ENCODE measurements at places on chromosomes 12 and 14.

DNA sequence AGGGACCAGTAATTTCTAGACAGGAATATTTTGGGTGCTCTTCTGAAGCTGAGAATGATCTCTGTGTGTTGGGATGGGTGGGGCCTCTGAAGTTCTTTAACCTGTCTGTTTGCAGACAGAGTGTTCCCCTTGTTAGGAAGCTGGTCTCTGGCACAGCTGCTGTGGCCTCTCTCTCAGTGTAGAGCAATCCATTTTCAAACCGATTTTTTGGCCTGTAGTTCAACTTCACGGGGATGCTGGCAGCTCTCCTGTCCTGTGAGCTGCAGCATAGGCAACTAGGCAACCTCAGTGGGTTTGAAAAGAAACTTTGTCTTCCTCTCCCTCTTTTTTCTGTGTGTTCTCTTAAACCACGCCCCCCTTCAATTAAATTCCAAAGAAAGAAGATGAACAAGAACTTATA, 69.1 kb downstream of the SMOC1 start:
- DNase-seq = no peak

GRCh38 chr14:21852061-21852664, 178.5 kb upstream of the OR4E1 start:
- DNase-seq = peak; percentile 76

DNA sequence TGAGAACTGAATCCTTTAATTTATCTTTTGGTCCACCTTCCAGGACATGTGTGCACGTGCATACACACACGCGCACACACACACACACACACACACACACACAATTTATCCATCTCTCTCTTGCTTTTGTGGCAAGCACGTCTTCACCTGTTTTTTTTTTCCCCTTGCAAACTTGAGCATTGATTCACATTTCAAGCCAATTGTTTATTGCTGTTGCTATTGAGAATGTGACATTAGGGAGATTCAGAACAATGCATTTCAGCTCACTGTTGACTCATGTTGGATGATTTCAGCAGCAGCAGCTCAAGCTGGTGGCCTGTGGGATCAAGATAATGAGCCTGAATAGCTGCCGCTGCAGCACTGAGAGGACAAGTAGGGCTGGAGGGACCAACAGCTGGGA, 128.9 kb downstream of the SNAPC1 start:
- DNase-seq = peak; percentile 30

DNA sequence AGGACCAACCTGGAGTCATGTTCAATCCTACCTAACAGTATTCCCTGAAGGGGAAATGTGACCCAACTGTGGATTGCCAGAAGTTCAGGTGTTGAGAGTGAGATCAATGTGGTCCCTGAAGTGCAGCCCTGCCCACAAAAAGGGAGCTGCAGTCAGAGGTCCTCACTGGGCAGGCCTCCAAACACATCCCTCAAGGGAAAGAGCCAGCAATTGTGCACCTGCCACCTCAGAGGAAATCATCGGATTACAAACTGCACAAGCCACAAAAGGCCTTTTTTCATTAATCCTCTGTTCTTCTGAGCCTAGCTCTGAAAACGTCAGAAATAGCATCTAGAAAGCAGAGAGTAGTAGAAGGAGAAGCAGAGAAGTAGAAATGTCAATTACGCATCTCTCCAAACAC, 10.8 kb upstream of the MDM1 start:
- DNase-seq = no peak

- DNase-seq = no peak
Observed at GRCh38 chr14:64688031-64688430, 16.2 kb upstream of the PLEKHG3 start.

DNA sequence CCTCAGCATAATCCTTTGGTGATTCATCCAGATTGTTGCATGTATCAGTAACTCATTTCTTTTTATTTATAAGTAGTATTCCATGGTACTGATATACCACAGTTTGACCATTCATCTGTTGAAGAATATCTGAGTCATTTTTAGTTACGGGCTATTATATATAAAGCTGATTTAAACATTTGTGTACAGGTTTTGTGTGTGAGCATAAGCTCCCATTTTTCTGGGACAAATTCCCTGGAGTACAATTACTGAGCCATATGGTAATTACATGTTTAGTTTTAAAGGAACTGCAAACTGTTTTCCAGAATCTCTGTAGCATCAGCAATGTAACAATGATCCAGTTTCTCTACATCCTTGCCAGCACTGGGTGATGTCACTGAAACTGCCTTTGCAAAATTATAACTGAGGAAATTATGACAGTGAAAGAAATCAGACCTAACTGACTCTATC, 236.2 kb upstream of the KRR1 start:
- no peak for DNase-seq

GRCh38 chr14:106690333-106690891, 1164.0 kb downstream of the TMEM121 start:
- no peak for DNase-seq

DNA sequence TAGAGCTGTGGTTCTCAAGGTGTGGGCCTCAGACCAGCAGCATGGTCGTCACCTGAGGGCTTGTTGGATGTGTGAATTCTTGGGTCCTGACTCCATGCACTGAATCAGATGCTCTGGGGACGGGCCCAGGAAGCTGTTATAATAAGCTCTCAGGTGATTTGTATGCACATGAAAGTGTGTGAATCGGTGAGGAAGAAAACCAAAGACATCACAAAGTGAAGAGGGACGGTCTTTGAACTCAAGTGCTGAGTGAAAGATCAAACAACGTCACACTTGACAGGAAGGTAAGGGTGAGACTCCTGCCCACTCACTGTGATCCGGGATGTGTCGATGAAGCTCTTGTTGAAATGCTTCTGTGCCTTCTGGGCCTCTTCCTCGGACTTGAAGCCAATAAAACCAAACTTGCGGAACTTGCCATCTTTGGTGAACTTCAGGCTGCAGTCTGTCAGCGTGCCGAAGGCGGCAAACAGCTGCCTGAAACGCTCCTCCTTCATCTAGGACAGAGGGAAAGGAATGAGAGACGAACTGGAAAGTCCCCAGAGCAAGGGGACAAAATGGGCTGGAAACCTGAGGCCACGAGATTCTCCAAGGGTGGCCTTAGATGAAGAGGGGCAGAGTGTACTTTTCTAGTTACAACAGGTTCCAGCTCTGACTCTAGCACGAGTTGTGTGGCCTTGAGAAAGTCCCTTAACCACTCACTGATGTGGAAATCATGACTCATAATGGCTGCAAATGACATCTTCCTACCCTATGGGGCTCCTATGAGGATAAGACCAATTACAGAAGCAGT, 4.0 kb downstream of the RBM19 start:
- DNase-seq = no peak

GRCh38 chr12:81440001-81440400, 319.1 kb downstream of the PPFIA2 start:
- no peak for DNase-seq

DNA sequence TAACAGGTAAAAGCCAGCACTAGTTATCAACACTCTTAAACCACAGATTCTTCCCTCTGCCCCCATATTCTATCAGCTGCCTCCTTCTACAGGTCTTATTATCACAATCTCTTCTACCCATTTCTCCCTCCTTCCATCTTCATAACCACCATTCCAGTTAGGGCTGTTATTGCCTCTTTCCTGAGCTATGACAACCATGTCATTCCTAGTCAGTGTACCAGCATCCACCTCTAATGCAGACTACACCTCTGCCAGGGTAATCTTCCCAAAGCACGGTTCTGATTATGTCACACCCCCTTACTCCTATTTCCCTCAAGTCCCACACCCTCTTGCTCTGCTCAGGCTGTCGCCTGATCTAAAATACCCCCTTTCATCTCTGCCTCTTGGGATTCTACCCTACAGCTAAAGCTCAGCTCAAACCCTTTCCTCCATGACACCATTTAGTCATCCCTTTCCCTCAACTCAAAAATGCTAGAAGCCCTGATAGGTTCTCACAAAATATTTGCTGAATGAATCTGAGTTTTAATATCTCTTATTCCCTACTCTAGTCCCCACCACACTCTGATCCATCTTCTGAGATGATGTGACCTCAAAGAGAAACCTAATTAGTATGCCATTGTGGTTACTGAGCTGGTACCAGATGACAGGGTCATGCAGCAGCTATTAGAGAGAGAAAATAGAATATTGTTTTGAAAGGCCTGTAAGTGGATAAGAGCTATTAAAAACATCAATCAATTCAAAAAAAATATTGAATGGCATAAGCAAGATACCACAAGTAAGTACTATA, 11.7 kb downstream of the RACGAP1 start:
- DNase-seq = no peak

DNA sequence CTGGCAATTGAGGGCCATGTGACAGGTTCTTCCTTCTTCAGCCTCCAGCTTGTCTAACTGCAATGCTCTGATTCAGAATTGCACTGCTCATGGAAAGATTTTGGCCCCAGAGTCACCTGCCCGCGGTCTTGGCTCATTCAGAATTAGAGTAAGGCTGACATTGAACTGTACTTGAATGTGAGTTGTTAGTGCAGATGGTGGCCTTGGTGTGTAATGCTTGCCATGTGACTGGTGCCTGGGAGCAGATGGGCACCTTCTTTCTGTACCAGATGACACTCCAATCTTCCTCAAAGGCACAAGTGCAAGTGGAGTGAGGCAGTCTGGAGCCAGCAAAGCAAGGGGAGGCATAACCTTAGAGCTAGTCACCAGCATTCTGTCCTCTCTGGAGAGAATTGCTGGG, 36.5 kb upstream of the ANO4 start:
- no peak for DNase-seq

- no peak for DNase-seq
Observed at GRCh38 chr12:54424224-54424623, 5.2 kb upstream of the ITGA5 start.

DNA sequence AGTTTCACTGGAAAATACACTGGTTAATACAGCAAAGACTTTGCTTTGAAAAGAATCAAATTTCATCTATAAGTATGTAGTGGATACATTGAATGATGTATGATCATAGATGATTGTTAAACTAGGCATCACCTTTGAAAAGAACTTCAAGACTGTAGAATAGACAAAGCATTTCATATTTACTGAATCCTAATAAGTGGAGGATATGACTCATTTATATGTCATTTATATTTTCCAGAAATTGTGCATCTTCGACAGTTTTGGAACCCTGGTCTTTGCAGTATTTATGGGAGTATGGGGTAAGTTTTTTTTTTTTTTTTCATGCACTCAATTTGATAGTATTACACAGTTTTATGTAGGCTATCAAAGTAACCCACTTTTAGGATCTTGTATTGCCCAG, 161.9 kb downstream of the ANO6 start:
- no peak for DNase-seq

- DNase-seq = no peak
Observed at GRCh38 chr14:97331058-97331457, 533.9 kb downstream of the VRK1 start.

GRCh38 chr12:96219700-96220206, 25.6 kb downstream of the ELK3 start:
- DNase-seq = peak; percentile 14

GRCh38 chr14:64946310-64947045, 3.9 kb upstream of the GPX2 start:
- no peak for DNase-seq

DNA sequence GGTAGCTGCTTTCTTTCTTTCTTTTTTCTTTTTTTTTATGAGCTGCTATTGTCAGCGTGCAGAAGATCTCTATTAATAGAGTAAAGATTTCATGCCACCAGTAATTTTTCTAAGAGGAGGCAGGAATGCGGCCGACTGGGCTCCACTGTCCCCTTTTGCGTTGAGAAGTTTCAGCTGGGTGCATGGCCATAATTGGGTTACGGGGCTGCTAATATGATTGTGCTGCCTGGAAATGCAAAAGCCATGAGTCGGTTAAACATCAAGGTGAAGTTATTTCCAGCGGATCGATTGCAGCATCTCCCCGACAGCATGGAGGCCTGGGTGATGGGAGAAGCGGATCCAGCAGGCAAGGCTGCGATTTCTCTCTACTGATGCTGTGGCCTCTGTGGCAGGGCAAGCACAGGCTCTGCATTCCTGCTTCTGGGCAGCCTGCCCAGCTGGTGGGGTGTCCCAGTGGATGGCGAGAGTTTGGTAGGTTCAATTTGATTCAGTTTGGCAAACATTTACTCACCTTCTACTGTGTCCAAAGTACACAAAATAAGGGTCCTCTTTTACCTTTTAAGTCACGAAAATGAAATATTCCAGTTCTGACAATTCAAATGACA, 54.4 kb upstream of the PRMT8 start:
- no peak for DNase-seq

Data from neural progenitor cell (in vitro differentiated cells).